ENCODE measurements at places on chromosomes 11 and 22.

DNA sequence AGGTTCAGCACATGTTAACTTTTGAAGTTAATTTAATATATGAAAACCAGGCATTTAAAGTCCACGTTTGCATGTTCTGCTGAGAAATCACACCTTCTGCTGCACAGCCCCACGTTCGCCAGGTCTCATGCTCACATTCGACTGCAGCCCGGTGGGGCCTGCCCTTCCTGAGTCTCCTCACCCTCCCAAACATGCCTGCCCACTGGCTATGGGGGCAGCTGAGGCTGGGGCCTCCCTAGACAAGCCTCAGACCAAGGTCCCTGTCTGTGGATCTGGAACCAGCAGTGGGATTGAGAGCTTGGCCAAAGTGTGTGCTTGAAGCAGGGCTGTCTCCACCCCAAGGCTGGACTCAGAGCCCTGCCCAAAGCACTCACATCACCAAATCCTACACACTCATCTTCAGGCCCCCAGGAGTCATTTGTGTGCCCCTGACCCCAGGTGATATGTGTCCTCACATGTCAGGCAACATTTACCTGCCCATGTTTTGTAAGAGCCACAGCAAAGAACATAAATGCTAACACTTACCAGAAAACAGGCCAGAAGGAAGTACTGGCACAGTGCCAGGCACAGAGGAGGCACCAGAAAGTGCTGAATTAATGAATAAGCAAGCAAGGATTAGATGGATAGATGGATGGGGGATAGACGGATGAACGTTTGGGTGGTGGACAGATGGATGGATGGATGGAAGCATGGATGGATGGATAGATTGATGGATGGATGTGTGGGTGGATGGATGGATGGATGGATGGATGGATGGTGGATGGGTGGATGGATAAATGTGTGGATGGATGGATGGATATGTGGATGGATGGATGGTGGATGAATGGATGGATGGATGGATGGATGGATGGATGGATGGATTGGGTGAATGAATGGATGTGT, 9.4 kb upstream of the FADD start:
- DNase-seq = no peak

DNA sequence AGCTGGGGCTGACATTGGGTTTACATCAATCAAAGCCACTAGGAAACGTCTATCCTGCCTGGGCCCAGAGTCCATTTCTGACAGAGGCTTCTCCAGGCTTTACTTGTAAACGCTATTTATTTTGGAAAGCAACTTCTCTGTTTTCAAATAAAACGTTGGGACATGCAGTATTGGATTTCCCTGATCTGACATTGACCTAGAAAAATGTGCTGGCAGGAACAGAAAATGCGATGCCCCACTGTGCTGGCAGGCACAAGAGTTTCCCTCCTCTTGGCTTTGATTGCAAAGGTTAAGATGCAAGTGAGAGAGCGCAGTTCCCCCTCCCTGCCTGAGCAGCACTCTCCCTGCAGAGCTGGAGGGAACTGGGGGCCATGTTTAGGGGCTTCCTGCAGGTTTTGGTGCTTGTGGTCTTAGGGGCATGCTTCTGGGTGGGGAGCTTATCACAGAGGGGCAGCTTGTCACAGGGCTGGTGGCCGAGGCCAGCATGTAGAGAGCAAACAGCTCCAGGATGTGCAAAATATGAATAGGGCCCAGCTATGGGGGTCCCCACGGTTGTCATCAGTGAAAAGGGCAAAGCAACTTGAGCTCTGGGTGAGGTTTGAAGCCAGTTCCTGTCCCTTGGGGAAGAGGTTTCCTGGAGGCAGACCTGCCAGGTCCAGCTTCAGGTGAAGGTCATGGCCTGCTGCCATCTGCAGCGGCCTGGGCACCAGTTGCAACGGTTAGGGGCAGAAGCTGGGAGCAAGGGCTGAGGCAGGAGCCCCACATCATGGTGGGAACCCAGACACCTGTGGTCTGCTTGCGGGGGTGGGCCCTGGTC, 42.3 kb upstream of the DKK3 start:
- DNase-seq = no peak

GRCh38 chr11:103332409-103332808, 223.2 kb downstream of the DYNC2H1 start:
- DNase-seq = no peak

- DNase-seq = no peak
Measured at GRCh38 chr11:70819022-70819421, 420.7 kb downstream of the CTTN start.

DNA sequence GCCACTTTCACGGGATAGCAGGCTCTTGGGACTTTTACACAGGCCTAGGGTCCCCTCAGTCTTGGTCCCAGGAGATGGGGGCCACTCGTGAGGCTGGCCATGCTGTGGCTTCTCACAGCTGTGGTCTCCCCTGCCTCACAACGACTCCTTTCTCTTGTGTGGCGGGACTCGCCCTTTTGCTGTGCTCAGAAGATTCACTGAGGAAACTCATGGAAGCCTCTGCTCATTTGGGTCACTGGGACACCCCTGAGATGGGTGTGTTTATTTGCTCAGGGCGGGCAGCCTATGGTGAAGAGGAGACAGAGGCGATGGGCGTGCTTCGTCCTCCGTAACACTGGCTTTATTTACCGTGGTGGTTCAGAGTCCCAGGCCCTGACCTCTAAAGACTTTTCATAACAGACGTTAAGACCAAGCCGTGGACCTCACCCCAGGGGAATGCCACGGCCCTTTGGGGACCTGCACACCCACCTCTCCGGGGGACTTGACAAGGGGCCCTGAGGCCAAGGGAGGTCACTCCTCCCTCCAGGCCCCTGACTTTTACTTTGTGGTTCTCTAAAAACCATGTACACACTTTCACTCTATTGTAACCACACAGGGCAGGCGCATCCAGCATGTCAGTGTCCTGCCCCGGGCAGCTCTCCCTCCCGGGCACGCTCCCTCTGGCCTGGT, 15.5 kb downstream of the TEF start:
- DNase-seq = no peak

DNA sequence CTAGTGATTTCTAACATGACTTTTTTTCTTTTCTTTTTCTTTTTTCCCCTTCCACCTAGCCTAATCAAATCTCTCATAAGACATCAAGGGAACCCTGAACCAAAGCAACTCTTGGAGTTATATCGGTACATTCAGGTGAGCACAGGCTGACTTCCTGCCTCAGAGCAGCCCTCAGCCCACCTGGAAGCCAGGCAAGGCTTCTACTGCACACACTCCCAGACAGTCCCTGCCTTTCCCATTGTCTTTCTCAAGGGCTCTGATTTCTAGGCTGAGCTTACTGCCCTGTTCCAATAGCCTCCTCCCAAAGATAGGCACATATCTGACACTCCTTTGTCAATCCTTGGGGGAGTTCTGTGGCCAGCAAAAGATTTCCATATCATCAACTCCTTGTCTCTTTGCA, 629.5 kb downstream of the NTM start:
- no peak for DNase-seq

DNA sequence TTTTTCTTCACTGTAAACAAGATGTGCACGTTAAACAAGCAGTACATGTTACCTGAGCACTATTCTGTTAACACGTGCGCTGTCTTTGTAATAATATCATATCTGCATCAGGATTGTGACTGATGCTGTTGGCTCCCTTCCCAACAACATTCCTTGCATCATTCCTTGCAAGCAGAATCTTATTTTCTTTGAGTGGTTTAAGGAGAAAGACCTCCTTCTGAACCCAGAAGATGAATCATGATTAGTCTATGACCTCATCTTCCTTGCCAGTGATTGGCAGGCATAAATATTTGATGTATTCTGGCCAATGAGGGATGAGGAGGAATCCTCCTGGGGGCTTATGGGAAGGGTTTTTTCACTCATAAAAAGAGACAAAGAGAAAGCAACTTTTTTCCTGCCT, 46.2 kb downstream of the C11orf71 start:
- DNase-seq = no peak

DNA sequence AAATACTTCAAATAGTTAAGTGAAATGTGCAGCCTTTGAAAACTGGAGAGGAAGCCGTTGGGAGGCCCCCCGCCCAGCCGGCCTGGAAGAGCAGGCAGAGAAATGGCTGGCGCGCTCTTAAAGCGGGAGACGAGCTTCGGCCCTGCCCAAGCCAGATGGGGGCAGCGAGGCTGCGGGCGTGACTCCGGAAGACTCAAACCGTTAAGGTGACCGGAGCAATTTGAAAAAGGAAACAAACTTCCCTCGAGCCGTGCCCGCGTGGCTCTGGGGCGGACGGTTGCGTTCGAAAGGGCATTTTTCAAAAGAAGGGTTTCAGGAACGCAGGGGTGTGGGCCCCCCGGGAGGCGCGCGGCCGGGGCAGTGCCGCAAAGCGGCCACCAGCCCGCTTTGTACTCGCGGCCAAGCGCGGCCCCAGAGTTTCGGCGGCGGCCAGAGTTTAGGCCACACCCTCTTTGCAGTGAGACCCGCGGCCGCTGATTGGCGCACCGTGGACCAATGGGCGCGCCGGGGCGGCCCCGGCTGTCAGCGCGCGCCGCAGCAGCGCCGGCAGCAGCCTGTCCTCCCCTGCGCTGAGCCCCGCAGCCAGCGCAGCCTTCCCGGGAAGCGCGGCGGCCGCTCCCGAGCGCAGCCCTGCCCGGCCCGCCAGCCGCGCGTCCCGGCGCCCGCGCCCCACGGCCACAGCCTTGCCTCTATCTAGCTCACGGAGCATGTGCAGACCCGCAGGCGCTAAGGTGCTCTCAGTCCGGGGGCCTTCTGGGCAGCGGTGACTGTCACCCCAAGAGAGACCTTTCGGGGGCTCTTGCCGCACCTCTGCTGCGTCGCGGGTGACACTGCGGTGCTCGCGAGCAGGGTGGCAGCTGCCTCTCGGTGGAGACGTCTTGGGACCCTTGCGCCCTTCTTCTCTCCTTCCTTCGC, at the start of gene NAV2:
NAV2 (plus strand) TSS at position 557 of the 915 bp plus-strand sequence. CDS start 859 bp downstream, outside the sequence.
- peak; percentile 57 for DNase-seq

- DNase-seq = no peak
Measured at GRCh38 chr11:106391771-106392420, 314.4 kb downstream of the AASDHPPT start.

- DNase-seq = no peak
Measured at GRCh38 chr22:48753752-48754517, 1073.7 kb downstream of the BRD1 start.

GRCh38 chr22:36413022-36413775, 25.4 kb upstream of the MYH9 start:
- DNase-seq = no peak

GRCh38 chr11:110777775-110778174, 65.5 kb upstream of the ARHGAP20 start:
- no peak for DNase-seq

- DNase-seq = no peak
Measured at GRCh38 chr11:69931994-69932910, 113.0 kb upstream of the FGF3 start.

DNA sequence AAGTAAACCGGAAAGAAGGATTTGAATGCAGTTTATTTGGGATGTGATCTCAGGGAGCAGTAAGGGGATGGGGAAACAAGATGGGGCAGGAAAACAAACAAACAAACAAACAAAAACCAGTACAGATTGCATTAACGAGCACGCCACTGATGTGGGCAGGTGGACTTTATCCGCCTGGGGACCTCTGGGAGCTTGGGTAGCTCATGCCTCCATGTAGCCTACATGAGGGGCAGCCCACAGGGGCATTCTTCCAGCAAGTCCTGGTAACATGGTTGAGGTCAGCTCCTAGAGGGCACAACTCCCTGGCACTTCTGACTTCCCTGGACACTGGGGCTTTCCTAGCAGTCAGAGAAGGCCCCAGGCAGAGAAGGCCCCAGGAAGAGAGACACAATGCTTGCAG, 38.6 kb downstream of the C11orf96 start:
- DNase-seq = no peak

GRCh38 chr11:70616938-70617654, 218.8 kb downstream of the CTTN start:
- no peak for DNase-seq

DNA sequence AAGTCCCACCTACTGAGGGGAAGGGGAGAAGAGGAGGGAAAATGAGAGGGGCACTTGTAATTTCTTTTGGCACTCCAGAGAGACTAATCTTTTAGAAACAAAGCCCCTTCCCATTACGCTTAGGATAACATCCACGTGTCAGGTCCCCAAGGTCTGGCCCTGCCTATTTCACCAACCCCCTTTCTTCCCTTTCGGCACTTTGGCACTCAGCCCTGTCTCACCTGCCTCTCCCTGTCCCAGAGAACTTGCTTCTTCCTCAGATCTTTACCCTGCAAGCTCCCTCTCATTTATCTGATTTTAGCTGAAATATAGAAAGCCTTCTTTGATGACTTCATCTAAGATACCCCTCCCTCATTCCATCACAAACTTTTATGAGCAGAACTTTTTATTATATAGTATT, 55.5 kb downstream of the RASSF10 start:
- DNase-seq = no peak

- peak; percentile 50 for DNase-seq
Measured at GRCh38 chr11:69088676-69089146, 40.0 kb downstream of the TPCN2 start.

- DNase-seq = no peak
Measured at GRCh38 chr11:112176077-112176476, 765 bp downstream of the BCO2 start.

DNA sequence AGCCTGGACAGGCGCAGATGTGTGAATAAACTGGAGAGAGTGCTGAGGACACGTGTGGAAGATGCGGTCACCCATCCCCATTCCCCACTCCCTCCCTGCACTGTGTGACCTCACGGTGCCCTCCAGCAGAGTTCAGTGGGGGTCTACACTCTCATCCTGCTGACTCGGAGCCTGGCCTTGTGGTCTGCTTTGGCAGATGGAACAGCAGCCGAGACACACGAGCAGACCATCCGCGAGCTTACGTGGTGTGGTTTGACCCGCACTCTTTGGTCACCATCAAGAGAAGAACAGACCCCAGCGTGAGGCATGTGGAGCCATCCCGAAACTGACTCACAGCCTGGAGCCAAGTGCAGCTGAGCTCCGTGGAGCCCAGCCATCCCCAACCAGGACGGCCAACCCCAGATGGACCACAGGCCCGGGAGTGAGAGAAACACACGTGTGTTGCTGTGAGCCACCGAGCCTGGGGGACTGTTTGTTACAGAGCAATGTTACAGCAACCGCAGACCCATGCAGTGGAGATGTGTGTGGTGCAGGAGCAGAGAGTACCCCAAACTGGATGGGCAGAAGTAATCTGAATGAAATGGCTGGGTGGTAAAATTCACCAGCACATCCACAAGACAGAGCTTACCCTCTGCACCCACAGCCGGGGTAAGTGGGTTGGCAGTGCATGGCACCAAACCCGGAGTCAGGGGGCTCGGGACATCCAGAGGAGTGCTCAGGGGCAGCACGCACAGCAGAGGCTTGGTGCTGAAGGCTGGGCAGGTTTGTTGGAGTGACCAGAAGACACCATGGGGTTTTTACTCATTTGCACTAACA, 90.7 kb downstream of the RTL6 start:
- DNase-seq = no peak

GRCh38 chr11:10728154-10728553, 22.9 kb upstream of the CTR9 start:
- DNase-seq = no peak

GRCh38 chr22:45670981-45671782, 452 bp upstream of the ATXN10 start:
- no peak for DNase-seq

GRCh38 chr11:69429716-69430491, 51.6 kb upstream of the LINC01488 start:
- no peak for DNase-seq

All from activated T-cell treated with anti-CD3 and anti-CD28 coated beads for 4 hours (primary cell).